ENCODE measurements at places on chromosomes 1 and 21.

- no peak for DNase-seq
Observed at GRCh38 chr1:48735796-48736195, 40.9 kb downstream of the BEND5 start.

- DNase-seq = no peak
Observed at GRCh38 chr1:60126723-60127122, 53.2 kb upstream of the C1orf87 start.

- DNase-seq = no peak
Observed at GRCh38 chr1:209751627-209752231, 4.1 kb upstream of the TRAF3IP3 start.

DNA sequence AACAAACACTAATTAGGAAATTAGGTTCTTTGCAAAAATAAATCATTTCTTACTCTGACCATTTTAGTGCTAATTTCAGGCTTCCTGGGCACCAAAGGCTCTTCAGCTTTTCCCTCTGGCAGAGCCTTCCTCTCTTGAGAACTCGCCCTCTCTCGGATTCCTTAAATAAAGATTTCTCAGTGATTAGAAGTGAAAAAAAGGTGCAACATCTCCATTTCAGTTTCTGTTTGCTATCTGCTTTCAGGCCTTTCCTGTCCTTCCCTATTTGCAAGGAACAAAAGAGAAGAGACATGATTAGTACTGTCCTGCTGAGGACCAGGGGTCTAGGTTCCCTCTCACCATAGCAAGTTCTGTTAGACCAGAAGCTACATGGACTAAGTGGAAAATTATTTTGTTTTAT, 27.8 kb upstream of the CACYBP start:
- DNase-seq = no peak

- DNase-seq = peak; percentile 8
Observed at GRCh38 chr1:192439373-192440025, 122.7 kb downstream of the RGS21 start.
